ENCODE measurements at places on chromosomes 7 and 10.
A peak's percentile ranks its signal among the peaks of the same experiment; 100 is the strongest.

- peak; percentile 29 for DNase-seq
These were observed 47.3 kb downstream of the NPVF start for GRCh38 chr7:25180946-25181345.

GRCh38 chr7:140597428-140597949 lies 43.1 kb downstream of the DENND2A start:
- no peak for DNase-seq

GRCh38 chr7:136370137-136370536 lies 393.0 kb upstream of the MTPN start:
- DNase-seq: no peak

DNA sequence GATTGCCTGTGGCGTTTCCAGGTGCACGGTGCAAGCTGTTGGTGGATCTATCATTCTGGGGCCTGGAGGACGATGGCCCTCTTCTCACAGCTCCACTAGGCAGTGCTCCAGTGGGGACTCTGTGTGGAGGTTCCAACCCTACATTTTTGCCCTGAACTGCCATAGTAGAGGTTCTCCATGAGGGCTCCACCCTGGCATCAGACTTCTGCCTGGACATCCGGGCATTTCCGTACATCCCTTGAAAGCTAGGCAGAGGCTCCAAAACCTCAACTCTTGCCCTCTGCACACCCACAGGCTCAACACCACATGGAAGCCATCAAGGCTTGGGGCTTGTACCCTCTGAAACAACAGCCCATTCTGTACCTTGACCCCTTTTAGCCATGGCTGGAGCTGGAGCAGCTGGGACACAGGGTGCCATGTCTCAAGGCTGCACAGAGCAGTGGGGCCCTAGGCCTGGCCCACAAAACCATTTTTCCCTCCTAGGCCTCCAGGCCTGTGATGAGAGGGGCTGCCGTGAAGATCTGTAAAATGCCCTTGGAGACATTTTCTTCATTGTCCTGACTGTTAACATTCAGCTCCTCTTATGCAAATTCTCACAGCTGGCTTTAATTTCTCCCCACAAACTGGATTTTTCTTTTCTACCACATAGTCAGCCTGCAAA lies 10.0 kb upstream of the FGL2 start:
- no peak for DNase-seq

- DNase-seq: no peak
These were observed 97.8 kb upstream of the AFAP1L2 start for GRCh38 chr10:114502074-114502473.

DNA sequence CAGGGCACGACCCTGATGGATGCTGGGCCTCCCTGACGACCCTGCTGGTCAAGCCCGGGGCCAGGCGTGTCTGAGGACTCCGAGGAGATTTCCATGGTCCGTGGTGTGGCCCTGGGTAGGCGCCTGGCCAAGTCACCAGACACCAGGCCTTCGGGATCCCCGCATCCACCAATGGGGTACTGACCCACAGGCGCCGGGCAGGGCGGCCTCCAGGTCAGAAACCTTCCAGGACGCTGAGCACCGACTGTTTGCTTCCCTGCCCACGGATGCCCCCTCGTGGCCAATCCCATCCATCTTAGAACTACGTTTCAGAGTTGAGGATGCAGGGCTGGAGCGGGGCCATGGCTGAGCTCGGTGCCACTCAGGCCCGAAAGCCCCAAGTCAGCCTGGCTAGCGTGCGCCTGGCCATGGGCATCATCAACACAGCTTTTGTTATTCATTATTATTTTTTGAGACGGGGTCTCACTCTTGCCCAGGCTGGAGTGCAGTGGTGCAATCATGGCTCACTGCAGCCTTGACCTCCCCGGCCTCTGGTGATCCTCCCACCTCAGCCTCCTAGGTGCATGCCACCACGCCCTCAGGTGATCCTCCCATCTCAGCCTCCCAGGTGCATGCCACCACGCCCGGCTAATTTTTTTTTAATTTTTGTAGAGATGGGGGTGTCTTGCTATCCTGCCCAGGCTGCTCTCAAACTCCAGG lies 7.1 kb upstream of the AMZ1 start:
- peak; percentile 73 for DNase-seq

GRCh38 chr7:111827863-111828504 lies 265.7 kb upstream of the IMMP2L start:
- peak; percentile 49 for DNase-seq
